ENCODE measurements at places on chromosomes 12 and 14.
A peak's percentile ranks its signal among the peaks of the same experiment; 100 is the strongest.

GRCh38 chr12:109475993-109476806 lies 900 bp downstream of the KCTD10 start:
- DNase-seq = no peak

DNA sequence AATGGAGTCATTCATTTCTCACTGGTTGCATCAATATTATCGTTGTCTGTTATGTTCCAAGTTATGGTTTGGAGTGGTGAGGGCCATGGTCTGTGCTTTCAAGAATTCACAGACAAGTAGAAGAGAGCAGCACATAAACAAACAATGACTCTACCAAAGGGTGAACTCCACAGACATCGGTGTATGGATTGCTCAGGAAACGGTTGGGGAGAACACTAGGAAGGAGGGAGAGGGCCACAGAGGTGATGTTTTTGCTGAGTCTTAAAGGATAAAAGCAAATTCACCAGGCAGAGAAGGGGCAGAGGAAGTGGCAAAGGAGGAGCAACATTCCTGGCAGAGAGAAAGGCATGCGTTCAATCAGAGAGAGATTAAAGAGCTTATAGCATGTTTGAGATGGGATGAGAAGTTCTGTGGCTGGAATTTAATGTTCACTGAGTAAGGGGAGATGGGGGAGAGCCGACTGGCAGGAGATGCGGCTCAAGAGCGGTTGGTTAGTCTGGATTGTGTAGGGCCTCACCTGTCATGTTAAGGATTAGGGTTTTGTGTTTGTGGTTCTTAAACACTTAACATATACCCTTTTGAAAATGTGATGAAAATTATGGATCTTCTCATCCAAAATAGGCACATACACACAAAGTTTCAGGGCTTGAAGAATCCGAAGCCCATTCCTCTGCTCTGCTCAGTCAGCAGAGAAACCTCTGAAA lies 42.3 kb upstream of the FRMD6 start:
- DNase-seq = no peak

DNA sequence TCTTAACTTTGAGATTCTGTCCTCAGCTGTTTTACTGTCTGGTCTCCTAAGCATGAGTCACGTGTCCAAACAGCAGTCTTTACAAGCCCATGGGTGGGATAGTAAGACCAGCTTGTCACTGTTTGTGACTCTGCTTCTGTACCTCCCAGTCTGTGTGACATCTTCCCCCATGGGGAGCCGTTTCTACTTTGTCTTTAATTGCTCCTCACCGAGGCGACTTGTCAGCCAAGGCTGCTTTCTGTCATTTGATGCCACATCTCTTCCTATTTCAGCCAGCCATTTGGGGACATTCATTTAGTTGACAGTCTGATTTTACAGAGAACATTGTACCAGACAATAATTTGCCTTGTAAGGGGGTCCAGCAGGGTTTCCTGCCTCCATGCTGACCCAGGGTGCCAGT lies 534.8 kb downstream of the NRXN3 start:
- no peak for DNase-seq

DNA sequence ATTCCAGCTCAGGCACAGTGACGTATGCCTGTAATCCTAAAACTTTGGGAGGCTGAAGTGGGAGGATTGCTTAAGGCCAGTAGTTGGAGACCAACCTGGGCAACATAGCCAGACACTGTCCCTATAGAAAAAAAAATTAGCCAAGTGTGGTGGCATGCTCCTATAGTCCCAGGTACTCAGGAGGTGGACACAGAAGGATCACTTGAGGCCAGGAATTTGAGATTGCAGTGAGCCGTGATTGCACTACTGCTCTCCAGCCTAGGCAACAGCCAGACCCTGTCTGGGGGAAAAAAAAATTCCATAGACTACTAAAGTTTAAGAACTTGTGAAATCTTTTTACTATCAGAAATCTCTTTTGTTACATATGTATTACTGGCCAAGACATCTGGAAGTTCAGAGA lies 6.6 kb downstream of the FAM177A1 start:
- DNase-seq = no peak

- no peak for DNase-seq
These were observed 12.0 kb downstream of the FUT8 start for GRCh38 chr14:65424531-65424930.

DNA sequence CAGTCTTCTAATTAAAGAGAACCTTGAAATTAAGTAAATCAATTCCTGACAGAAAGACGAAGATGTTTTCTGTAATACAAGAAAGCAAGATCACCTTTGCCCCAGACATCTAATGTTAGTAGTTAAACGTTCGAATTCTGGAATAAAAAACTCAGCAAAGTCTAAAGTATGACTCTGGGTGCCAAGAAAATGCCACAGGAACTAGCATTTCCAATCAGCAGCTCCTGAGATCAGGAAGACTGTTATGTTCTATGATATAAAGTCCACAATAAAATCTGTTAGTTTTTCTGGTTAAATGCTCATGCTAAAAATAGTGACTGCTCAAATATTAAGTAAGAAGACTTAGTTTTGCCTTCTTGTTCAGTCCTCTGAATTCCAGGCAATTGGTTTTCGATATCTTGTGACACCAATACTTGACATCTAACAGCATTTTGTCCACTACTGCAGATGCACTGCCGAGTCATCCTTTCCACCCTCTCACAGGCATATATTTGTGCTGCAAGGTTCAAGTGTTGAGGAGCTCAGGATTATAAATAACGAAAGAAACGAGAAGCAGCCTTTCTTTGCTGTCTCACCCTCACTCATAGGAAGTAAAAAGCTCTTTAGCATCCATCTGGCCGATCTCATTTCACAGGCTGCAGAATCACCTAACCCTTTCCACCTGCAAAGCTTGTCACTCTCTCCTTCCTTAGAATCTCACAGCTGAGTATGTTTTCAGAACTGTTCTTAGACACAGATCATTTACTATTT lies 32.0 kb downstream of the SSH1 start:
- no peak for DNase-seq

- DNase-seq = peak; percentile 24
These were observed 42.9 kb downstream of the TESPA1 start for GRCh38 chr12:54941659-54942058.

GRCh38 chr12:113413488-113413939 lies 8.7 kb upstream of the SDSL start:
- DNase-seq = peak; percentile 48

GRCh38 chr14:73269729-73270531 lies 32.6 kb downstream of the PAPLN start:
- no peak for DNase-seq
